GM12864 (cell line): ENCODE measurements at places on chromosomes 7 and 10.

DNA sequence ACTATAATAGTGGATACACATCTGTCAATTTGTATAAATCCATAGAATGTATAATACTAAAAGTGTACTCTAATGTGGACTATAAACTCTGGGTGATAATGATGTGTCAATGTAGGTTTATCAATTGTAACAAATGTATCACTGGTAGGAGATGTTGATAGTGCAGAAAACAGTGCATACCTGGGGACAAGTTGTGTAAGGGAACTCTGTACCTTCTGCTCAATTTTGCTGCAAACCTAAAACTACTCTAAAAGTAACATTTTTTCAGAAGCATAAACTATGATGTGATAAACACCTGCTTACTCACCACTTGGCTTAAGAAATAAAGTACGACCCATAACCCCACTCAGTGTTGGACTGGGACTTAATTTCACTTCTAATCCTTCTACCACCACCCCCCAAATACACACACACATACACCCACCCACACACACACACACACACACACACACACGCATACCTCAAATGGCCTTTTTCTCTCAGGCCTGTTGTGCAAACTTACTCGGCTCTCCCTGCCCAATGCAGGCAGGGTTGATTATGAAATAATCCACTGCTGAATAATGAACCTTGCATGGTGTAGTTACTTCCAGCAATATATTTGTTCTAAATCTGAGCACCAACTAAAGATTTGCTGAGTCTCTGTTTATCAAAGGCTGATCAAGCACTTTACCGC, 154.1 kb upstream of the KMT2E start:
- no peak for DNase-seq

DNA sequence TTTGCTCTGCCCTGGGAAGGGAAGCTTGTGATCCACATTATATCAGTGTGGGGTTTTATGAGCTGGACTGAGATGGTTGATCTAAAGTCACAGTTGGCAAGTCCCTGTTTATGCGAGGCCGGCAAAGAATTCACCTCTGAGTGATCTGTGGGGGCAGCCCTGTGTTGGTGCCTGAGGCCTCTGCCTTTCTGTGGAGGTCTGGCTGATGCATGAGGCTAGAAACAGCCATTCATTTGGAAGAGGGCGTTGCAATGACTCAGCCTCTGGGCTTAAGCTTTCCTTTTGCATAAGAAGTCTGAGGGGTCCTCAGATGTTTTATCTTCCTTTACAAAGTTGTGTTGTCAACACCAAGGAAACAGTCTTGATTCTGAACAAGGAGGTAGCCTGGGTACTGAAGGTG, 126.9 kb downstream of the MGMT start:
- no peak for DNase-seq

- no peak for DNase-seq
These were observed 410.6 kb downstream of the KCNMA1 start for GRCh38 chr10:77226853-77227565.

DNA sequence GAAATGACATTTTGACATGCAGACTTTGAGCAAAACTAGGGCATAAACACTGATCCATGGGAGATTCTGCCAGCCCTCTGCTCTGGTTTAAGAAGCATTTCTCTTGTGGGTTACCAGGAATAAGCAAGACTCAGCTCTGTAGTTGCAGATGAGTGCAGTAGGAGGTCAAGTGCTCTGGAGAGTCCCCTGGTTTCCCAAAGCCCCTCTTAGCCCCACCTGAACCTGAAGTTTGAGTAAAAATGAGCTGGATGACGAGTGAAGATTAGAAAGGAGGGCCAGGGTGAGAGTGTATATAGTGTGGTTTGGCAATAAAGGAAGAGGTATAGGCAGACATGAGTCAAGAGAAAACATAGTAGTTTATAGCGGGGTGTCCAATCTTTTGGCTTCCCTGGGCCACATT, 220.3 kb downstream of the ARL4A start:
- no peak for DNase-seq

- DNase-seq, result no peak
These were observed 533 bp upstream of the DMTF1 start for GRCh38 chr7:87151729-87152111.
